Kidney epithelial cell (primary cell): ENCODE measurements at places on chromosomes 1 and 21.
A peak's percentile ranks its signal among the peaks of the same experiment; 100 is the strongest.

- no peak for DNase-seq
Observed at GRCh38 chr1:43340559-43340958, 2.9 kb downstream of the MPL start.

- no peak for DNase-seq
Observed at GRCh38 chr21:17828223-17828622, 9.1 kb upstream of the C21orf91 start.

- no peak for DNase-seq
Observed at GRCh38 chr1:45863218-45863617, 59.8 kb downstream of the MAST2 start.

DNA sequence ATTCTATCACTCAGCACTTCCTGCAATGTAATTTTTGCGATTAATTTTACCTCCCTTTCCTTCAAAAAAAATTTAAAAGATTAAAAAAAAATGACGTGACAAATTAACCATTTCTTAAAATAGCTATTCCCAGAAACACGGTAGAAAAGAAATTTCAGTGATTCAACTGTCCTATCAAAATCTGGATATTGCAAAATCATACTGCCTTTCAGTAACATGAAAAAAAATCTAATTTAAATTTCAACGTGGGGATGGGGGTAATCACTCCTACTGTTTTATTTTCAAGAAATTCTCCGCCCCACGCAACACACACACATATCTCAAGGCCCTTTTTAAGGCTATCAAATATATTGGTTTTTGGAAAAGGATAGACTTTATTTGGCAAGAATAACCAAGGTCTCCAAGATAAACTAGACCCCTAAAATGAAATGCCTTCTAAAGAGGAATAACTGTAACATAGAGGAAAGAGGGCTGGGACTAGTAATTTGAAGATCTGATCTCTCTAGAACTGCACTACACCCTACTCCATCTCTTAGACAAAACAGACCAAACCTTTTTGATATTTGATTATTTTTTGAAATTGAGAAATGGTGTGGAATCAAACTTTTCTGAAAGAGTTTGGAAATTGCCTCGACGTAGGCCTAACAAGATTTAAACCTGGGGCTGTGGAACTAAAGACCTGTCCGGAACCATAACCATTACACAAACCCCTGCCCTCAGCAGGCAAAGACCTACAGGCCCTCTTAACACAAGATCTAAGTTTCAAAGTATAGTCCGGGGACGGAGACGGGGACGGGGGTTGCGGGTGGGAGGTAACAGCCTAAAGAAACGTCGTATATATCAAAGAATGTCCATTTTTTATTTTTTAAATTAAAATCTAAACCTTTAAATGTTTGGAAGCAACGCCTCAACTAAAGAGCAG, 941 bp downstream of the ARNT start:
- DNase-seq: no peak

- peak; percentile 61 for DNase-seq
Observed at GRCh38 chr1:150976879-150977694, 2.5 kb upstream of the CERS2 start.

GRCh38 chr1:169466259-169467230, 19.2 kb downstream of the SLC19A2 start:
- no peak for DNase-seq

GRCh38 chr1:164838786-164839185, 279.8 kb downstream of the PBX1 start:
- DNase-seq: no peak

- no peak for DNase-seq
Observed at GRCh38 chr1:54973205-54973921, 7.1 kb upstream of the TMEM61 start.

- DNase-seq: no peak
Observed at GRCh38 chr1:54425152-54425584, 19.0 kb upstream of the SSBP3 start.

GRCh38 chr1:112735752-112736151, 20.6 kb upstream of the PPM1J start:
- peak; percentile 93 for DNase-seq

DNA sequence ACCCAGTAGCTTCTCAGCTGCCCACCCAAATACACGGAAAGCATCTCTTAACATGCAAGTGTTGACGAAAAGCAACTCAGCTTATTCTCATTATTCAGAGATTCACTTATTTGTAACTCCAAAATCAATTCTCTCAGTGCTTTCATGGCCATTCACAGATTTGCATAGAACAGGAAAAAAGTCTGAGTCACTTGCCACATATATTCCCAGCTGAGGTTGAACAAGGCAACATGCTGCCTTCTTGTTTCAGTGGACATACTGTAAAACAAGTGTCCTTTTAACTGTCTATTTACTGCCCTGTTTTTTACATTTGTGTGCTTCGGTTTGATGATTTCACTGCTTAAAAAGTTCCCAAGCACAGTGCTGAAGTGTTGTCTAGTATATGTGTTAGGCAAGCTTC, 273.0 kb downstream of the LTN1 start:
- no peak for DNase-seq

DNA sequence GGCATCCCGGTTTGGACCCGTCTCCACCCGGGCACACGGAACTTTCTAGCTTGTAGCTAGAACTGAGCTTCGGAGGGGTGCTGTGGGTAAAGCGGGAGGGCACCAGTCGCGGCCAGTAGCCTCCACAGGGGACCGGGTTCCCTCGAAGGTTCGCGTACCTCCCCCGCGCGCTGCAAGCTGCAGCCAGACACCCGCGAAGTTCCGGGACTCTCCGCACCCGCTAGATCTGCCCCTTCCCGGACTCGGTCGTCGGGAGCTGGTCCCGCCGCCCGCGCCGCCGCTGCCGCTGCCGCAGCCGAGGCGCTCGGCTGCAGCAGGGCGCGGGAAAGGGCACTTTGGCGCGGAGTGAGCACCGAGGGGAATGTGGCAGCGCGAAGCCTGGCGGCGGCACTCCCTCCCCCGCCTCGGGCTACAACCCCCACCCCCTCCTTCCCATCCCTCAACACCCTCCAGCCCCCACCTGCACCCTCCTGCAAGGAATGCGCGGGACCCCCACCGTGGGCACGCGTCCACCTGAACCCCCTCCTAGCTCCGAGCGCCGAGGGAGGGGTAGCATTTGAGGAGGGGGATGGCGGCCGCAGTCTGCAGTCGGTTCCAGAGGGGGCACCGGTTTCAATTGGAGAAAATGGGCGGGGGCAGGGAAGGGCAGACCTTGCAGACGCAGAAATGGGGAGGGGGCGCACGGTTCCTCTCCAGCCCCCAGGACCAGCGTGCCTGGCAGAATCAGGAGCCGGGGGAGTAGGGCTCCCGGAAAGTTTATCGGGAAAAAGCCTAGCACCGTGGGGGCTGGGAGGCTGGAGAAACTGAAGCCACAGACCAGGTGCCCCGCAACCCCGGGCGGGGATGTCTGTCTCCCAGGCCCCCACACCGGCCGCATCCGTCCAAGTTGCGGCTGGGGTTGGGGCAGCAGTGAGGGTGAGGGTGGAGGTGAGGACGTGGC, 968 bp downstream of the CSMD2 start:
- DNase-seq: no peak

DNA sequence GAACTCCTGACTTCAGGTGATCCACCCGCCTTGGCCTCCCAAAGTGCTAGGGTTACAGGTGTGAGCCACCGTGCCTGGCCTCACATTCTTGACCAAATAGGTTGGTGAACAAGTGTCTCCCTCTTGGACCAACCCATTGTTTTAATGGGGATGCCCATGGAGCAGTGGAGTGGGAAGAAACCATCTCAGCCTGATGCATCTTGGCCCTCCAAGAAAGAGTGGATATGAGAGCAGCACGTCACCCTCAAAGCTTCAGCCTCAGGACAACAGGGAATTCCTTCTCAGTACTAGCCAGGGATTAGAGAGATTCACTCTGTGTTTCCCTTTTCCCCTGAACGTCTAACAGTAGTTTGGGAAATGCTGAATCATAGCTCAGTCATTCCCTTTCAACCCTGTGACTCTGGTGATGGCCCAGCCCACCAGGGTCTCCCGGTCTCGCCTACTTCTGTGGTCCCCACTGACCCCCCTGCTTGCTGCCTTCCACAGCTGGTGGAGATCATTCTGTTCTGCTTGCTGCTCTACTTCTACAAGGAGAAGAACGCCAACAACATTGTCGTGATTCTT, 37.4 kb downstream of the NIPAL3 start:
- no peak for DNase-seq

DNA sequence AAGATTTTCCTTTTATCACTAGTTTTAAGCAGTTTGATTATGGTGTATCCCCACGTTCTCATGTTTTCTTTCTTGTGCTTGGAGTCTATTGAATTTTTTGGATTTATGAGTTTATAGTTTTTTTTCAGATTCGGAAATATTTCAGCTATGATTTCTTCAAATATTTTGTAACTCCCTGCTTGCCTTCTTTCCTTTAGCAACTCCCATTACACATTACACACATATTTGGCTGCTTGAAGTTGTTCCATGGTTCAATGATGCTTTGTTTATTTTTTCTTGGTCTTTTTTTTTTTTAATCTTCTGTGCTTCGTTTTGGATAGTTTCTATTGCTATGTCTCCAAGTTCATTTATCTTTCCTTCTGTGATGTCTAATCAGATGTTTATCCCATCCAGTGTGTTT, 48.5 kb upstream of the WARS2 start:
- DNase-seq: no peak

DNA sequence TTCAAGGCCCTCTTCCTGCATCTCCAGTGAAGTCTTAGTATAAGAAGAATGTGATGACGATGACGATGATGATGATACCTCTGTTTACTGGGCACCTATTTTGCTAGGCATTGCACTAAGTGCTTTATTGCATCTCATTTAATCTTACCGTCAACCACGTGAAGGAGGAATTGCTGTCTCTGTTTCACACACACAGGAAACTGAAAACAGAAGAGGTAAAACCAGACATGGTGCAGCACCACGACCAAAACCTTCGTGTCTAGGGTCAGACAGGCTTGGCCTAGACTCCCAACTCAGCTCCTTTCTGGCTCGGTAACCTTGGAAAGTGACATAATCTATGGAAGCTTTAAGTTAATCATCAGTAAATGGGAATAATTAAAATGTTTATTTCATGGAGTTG, 20.7 kb upstream of the KCNA2 start:
- no peak for DNase-seq

DNA sequence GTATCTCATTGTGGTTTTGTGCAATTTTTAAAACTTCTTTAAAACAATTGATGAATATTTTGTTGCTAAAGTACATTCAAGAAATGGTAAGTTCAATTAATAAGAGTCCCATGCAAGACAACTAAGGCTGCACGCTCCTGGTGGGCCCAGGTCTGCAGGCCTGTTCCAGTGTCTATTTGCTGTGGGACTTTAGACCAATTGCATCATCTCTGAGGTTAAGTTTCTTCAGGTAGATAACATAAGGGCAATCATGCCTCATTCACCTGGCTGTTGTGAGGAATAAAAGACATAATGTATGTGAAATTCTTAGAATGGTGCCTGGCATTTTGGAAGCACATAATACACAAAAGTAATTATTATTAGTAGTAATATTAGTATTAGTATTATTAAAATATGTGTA, 82.9 kb downstream of the SLC25A24 start:
- no peak for DNase-seq

DNA sequence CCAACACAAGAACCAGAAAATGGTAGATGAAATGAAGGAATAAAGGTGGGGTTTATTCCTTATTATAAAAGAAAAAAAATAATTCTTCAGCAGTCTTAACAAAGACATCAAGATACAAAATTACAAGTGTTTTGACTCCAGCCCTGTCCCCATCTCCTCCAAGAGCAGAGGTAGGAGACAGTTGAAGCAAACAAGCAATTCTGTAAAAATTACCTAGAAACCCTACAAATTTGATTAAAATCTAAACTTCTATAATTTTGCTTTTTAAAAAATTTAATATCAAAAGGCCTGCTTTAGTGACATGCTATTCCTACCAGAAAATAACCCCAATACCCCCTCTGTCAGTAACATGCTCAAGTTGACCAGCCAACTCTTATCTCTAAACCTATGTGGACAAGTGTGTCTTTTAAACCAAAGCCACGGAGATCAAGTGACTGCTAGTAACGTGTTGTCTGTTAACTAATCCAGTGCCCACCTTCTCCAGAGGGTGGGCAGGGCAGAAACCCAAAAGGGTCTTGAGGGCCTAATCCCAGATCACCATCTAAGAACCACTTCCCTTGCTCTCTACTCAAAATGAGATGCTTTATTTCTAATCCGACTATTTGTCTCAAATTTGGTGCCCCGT, 8.4 kb downstream of the GLUL start:
- no peak for DNase-seq
